ENCODE measurements at places on chromosomes 4 and X.

DNA sequence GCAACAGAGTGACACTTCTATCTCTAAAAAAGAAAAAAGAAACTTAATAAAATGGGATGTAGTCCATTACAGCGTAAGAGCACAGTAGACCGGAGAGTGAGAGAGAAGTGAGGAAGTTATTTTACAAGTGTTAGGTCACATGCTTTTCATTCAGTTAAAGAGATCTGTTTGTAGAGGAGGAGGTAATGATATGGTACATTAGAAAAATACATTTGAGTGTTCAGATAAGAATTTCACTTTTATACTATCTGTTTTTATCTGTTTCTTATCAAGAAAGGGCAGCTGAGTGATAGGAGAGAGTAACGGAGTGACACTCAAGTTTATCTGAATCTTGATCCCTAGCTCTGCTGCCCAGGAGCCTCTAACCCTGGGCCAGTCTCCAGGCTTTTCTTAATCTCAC is 38.9 kb downstream of the FNIP2 start:
- no peak for DNase-seq

DNA sequence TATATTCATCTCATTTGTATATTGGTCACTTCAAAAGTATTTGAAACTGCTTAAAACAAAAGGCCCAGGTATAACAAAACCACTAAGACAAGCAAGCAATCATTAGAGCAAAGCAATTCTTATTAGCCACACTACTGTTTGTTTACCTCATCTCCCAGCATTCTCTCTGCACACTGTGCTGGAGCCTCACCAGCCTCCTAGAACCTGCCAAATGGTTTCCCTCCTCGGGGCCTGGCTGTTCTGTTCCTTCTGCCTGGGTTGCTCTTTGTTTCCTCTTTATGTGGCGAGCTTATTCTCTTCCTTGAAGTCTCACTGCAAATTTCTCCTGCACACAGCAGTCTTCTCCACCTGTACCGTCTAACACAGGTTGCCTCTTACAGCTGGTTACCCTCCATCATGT is 67.5 kb upstream of the MND1 start:
- no peak for DNase-seq

DNA sequence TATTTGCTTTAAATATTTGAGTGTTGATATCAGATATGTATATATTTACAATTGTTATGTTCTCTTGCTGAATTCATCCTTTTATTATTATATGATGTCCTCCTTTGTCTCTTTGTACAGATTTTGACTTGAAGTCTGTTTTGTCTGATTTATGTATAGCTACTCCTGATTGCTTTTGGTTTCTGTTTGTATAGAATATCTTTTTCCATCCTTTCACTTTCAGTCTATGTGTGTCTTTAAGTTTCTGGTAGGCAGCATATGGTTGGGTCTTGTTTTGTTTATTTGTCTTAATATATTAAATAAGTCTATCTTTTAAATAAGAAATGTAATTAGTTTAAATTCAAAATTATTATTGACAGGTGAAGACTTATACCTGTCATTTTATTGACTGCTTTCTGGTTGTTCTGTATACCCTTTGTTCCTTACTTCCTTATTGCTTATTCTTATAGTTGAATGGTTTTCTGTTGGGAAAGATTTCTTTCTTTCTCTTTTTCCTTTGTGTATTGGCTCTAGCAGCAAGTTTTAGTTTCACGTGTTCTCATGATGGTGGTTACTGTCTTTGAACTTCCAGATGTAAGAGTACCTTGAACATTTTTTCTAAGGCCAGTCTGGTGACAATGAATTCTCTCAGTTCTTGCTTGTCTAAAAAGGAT is 31.1 kb downstream of the RAB28 start:
- DNase-seq, result no peak

GRCh38 chr4:109294468-109295020 is 7.9 kb downstream of the COL25A1 start:
- no peak for DNase-seq

DNA sequence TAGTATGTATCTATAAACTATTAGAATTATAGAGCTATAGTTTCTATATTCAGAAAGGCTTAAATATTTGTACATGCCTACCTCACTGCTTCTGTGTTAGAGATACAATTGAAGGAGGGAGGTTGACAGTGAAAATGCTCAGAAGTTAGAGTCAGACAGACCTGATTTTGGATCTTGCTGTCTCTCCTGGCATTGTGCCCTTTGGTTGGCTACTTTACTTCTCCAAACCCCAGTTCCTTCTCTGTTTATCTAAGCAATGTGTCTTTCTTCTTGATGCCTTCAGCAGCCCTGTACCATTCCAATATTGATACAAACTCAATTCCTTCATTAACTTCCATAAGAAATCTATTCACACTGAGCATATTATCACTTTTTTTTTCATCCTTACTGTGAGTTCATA is 28.7 kb downstream of the CCNG2 start:
- no peak for DNase-seq

DNA sequence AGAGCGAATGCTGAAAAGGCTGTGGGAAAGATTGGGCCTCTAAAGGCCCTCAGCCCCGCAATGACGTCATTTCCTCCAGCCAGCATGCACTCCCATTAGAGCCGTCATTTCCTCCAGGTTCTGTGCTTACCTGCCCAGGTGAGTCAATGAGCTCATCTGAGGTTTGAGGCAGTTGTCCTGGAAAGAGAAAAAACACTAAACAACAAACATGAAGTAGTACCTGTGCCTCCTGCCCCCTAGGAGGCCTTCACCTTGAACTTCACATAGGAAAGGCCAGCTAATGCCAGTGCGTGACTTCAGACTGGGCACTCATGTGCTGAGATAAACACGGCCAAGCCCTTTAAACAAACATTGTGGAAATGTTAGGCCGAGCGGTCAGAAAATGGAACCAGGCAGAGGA is 55.9 kb downstream of the FHDC1 start:
- no peak for DNase-seq

DNA sequence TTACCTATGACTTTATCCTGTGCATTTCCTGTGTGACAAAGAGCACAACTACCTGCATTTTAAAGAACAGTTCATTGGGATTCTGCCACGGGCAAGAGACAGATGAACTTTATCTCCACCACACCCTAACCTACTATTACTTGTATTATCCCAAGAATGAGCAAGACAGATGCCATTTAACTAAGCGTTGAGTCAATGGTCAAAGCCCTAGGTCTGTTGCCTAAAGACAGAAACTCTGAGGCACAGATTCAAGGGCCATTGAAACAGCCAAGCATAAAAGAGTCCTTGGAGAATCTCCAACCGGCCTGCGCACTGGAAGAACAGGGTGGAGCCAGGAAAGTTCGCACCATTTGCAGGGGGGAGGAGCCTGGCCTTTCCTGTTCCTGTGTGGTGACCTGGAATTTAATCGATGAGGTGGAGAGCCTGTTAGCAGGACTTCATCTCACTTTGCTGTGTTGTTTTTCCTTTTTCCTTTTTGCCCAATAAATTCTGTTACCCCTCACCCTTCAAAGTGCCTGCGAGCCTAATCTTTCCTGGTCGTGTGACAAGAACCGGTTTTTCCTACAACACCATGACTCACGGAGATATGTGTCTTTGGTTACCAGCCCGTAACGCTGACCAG is 146.4 kb upstream of the DIAPH2 start:
- no peak for DNase-seq

DNA sequence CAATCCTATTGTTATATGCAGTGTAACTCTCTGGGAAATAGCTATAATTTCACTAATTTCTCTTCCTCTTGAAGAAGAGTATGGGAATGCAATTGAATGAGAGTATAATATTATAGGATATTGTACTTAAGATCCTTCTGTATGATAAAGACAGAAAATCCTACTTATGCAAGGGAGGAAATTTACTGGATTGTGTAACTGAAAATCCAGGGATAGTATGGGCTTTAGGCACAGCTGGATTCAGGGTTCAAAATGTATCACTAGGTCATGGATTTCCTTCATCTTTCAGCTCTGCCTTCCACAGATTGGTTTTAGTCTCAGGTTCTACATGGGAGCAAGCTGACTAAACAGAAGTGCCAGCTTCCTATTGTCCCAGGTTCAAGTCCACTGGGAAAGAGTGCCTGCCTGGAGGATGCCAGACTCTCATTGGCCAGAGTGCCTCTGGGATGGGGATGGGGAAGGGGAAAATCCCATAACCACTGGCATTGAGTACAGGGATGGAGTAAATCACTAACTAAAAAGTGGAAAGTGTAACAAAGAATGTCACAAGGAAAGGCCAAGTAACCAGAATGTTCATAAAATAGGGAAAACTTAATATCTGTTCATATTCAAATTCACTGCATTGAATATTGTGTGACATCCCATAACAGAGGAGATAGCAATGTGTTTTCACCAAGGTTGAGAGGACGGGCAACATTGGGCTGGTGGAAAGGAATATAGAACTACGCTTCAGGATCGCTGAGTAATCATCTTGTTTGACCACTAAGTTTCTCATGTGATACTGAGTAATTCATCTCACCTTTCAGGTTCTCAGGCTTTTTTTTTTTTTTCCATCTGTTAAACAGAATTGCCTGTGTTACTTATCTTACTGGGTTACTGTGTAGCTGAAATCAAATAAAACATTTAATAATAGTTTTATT is 75.7 kb downstream of the ANXA3 start:
- no peak for DNase-seq

- no peak for DNase-seq
These were observed 72.2 kb downstream of the BLTP1 start for GRCh38 chr4:122224348-122224747.

DNA sequence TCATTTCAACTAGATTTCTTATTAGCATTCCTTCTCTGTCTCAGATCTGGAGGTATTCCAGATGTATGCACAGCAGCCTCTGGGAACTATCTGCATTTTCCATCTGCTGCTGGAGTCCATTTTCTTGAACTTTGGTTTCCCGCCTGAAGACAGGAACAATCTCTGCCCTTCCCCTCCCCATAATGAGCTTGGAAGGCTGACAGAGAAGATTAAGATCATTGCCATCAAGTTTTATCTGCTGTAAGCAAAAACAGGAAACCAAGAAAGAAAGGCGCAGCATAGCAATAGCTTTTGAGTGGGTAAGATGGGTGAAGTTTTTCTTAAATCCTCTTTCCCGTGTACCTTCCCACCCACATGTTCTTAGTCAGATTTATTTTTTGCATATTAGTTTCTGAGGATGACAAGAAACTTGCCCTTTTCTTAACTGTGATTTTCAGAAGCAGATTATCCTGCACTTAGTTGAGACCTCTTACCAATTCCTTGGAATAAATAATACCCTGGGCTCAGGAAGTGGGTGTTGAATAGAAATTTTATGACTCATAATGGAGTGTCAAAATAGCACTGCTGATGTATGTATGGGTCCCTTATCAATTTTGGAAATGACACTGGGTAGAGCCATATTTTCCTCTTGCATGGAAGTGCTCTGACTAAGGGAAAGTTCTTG is 78.3 kb downstream of the CT47B1 start:
- DNase-seq, result no peak

DNA sequence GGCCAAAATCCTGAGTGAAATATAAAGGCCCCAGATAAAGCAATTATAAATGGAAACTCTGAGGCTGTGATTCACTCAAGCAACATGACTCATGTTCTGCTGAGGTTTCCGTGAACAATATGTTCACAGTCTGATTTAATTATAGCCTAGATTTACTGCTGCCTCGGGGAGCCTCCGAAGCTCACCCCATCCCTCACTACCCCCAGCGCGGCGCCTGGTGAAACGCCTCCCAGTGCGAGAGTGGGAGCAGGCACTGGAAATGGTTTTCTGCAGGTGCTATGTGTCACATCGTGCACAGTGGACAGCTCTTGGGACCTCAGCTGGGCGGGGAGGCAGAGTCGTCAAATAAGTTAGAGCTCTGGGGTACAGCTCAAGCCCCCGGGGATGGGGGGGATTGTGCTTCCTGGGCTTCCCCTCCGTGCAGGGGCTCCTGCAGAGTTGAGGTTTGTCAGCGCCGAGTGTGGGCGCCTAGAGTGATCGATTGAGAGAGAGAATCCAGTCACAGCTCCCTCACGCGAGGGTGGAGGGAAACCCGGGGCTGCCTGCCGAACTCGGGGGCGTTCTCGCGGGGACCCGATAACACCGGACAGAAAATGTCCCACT is 110.6 kb downstream of the PHKA2 start:
- no peak for DNase-seq

DNA sequence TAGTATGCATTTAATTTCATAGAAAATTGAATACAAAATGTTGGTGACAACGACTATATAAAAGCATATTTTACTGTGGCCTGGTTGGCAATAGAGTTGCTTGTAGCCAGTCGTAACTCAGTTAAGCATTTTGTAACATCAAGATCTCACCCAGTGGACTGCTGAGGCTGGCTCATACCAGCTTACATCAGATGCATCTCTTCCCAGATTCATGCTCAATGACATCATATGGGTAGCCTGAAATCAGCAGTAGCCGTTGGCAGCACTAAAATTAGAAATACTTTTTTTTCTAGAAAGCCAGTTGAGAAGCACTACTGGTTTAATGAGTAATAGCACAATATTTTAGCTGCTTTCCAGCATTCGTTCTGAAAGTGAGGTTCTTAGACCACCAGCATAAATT is 341.2 kb downstream of the TECRL start:
- no peak for DNase-seq
